ENCODE measurements at places on chromosomes 2 and 18.

DNA sequence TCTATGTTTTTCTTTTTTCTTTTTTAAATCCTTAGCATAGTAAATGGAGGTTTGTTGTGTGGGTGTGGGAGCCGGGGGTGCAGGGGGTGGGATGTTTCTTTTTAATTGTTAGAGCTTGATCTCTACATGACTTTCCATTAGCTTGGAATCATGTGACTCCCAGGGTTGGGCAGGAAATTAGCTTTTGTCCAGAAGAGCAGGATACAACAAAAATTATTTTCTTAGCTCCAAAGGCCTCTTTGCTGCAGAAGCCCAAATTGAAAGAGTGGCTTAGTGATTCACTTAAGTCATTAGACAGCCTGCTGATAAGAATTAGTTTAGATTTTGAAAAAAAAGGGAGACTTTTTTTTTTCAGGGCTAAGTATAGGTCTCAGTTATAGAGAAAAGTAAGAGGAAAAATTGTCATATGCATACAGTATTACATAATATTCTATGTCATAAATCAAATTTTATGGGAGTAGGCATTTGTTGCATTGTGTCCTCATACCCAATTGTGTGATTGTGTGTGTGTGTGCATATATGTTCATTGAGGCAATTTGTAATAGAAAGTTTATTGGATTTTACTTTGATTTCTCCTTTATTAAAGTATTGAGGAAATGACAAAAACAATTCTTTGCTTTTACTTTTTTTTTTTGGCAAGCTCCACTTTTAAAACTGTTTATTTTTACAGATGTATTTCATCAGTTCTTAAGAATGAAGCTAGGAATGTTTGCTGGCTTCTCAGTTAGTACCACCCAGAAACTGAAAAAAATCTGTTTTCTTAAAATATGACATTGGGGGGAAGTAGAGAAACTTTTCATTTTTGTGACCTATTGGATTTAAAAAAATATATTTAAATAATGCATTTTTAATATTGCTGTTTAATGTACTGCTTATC is 47.4 kb downstream of the TSPYL6 start:
- DNase-seq, result no peak

DNA sequence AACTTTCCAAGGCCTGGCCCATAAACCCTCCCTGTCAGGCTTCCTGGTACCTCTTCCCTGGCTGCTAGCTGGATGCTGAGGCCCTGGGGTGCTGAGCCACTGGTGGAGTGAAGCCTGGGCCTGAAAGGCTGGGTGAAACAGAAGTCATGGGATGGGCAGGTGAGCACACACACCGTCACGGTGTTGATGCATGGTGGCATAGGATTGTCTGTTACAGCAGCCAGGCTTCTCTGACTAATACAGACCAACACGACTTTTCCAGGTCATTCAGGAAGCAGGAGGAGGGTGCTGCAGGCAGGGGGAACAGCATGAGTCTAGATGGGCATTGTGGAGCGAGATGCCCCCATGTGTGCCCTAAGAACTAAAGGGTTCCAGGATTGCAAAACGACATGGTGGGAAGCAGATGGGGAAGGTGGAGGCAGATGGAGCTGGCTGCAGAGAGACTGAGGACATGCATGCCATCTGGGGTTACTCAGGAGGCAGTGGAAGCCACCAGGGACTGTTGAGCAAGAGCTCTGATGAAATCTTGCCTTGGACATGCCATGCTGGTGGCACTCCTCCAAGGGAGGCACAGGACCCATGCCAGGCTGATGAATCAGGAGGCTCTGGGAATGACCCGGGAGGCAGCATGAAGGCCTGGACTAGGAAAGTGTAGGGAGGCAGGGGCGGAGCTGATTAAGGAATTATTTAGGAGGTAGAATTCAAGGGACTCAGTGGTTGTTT is 480.9 kb downstream of the TSN start:
- no peak for DNase-seq

DNA sequence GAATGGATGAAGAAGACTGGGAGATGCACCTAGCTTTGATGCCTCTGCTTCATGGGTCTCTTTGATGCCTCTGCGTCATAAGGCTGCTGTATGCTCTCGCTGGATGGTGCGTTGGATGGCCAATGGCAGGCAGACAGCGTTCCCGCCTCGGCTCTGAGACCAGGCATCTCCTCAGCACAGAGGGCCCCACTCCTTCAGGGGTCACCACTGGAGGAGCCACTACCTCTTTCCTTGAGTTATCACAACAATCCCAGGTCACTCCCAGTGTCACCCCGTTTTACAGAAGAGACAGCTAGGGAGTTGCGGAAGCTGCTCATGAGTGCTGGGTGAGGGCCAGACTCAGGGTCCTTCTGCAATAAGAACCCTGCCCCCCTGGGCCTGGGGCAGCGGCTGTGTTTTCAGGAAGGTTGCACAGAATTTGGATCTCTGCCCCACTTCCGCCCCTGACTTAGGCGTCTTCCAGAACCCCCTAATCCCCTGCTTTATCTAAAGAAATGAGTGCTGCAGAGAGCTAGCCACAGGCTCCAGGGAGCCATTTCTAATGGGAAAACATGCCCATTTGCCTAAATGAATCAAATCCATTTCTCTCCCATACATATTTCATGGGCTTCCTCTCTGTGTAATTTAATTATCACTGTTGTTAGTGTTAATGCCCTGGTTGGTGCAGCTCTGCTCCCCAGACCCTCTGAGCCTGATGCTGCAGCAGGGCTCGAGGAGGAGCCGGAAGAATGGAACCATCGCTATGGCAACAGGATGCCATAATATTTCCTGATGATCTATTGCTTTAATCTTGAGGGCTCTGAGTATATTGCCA is 131.8 kb upstream of the HS6ST1 start:
- peak; percentile 48 for DNase-seq

DNA sequence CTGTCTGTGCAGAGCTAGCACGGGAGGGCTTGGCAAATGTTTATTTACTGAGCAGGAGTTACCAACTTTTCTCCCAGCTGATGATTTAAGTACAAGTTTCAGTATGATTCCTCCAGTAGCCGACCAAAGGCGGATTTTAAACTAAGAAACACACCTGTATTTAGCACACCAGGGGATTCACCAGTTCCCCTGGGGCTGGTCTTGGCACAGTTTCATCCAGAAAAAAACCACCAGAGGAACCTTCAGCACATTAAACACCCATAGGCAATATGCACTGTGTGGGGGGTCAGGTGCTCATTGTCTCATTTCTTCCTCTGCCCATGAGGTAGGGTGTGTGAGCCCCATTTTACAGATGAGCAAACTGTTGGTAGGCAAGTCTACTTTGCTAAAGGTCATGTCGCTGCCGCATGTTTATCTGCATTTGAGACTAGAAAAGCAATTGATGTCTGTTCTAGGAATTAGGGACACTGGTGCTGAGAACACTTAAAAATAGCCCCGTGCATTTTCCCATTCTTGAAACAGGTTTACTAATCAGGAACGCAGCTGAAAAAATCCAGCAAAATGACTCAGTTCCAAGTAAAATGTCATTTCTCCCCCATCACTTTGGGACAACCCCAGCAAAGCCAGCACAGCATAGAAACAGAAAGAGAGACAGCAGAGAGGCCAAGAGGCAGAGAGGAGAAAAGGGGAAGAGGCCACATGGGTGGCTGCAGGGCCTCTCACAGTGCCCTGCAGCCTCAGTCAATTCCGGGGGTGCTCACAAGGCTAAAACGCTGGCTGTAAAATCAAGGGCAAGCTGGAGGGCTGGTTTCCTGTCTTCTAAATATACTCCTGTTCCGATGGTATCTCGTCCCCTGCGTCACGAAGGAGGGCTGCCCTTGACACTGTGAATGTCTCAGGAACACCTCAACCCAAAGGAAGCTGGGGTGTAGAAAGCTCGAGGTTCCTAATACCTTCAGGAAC is 166.8 kb upstream of the ID2 start:
- DNase-seq, result no peak

DNA sequence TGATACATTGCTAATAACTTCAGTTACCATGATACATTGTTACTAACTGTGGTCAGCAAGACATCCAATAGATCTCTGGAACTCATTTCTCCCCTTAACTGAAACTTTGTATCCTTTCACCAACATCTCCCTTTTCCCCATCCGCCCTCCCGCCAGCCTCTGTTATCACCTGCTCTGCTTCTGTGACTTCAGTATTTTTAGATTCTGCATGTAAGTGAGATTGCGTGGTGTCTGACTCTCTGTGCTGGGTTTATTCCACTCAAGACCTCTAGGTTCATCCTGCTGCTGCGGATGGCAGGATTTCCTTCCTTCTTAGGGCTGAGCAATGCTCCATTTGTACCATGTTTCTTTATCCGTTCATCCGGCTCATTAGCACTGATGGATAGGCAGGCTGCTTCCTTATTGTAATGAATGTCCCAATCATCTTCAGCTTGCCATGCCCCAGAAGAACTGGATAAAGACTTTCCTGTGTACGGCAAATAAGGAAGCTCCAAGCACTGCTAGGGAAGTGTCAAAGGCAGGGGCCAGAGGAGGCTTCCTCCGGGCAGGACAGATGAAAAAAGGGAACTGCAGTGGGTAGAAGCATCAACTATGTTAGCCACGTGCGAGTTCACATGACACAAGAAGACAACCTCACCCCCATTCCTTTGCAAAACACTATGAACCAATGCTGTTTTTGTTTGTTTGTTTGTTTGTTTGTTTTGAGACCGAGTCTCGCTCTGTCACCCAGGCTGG is 113.4 kb downstream of the EIPR1 start:
- no peak for DNase-seq

- DNase-seq, result no peak
Measured at GRCh38 chr2:233063976-233064411, 3.9 kb downstream of the INPP5D start.

GRCh38 chr2:37865640-37866039 is 59.4 kb upstream of the RMDN2 start:
- DNase-seq, result peak; percentile 88

- no peak for DNase-seq
Measured at GRCh38 chr18:76255070-76255683, 239.9 kb downstream of the ZNF516 start.

DNA sequence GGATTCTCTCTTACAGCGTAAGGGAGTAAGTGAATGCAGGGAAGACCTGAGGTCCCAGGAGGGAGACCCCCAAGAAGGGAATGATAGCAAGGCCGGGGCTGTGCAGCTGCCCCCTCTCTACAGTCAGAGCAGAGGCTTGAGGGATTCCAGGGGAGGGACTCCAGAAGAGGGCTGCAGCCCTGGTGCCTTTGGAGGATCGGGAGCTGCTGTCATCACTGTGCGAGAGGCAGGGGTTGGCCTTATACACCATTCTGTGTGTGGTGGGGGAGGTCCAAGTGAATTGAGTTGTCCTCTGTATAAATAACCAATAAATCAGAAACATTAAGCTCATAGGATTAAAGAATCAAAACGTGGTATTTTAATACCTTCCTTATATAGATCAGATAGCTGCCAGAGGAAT is 114.9 kb downstream of the GLI2 start:
- peak; percentile 47 for DNase-seq

DNA sequence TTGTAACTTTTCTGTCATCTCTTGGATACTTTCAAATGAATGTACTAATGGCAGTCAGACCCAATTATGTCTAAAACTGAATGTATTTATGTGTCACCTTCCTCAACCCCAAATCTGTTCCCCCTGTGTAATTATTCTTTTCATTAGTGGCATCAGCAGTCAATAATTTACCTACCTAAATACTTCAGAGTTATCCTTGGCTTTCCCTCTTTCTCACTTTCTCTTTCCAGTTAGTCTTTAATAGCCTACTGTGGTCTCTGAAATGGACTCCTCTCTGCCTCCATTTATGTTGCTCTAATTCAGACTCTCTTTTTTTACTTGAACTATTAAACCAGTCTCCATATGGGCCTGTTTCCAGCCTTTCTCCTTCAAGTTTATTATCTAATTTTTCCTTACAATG is 21.0 kb downstream of the C18orf63 start:
- no peak for DNase-seq

DNA sequence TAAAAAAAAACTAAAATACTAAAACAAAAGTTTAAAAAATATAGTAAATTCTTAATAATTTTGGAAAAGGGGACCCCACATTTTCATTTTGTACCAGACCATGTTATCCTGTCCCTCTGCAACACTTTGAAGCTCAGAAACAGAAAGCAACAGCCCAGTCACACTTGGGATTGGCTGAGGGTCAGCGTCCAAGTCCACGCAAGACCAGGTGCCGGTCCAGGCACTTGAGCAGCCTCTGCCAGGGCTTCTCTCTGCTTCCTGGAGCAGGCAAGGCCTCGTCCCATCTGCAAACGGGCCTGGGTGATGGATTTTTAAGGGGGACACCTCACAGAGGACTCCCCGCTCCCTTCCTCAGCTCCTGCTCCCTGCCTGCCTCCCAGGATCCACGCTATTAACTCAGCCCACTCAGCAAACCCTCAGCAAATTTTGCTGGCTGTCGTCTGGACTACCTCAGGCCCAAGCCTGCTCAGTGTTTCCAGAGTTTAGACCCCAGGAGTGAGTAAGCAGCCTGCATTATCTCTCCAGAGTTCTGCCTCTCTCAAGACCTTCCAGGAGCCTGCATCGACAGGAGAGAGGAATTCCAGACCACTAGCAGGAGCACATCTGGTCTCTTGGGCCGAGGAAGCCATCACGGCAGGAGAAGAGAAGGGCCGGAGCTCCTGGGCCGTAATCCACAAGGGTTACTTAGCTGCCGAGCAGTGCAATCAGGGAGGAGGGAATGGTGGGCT is 88.7 kb upstream of the STPG4 start:
- DNase-seq, result peak; percentile 70

- no peak for DNase-seq
Measured at GRCh38 chr18:36582988-36583745, 245.6 kb downstream of the TPGS2 start.

DNA sequence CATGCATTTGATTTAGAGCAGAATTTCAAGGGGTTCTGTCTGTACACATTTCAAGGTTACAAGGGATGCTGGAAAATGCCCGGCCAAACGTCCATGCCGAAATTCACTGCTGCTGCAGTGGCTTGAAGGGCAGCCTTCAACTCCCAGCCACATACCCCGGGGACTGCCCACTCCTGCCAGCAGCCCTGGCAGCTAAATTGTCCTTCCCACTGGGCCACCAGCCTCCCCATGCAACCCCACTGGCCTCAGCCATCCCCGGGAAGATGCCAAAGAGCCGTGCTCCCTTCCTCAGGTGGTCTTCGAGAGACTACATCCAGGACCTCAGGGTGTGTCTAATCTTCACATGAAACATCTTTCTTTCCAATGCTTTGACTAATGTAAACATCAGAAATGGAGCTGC is 478.7 kb upstream of the MYT1L start:
- no peak for DNase-seq

DNA sequence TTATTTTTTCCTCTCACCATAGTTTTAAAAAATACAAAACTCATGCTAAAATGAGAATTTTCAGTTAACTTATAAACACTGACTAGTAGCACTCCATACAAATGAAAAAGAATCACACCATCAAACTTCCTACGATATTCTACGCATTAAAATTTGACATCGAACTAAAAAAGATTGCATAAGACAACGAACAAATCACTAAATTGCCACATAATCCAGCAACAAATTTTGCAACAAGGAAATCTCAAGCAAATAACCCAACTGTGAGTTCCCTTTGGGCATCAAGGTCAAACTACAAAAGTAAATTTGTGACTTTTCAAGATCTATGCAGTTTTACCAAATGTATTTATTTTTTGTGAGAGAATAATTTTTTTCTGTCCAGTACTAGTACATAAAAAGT is 1.5 kb downstream of the MAP3K2 start:
- no peak for DNase-seq

GRCh38 chr2:74080346-74080745 is 67.4 kb downstream of the BOLA3 start:
- no peak for DNase-seq
